Stimulated activated CD4-positive, alpha-beta T cell treated with anti-CD3 and anti-CD28 coated beads, Interleukin-1b, Interleukin-23, amount 100 ng/mL, for 1 hour (primary cell): ENCODE measurements at places on chromosomes 13 and 19.
A peak's percentile ranks its signal among the peaks of the same experiment; 100 is the strongest.

DNA sequence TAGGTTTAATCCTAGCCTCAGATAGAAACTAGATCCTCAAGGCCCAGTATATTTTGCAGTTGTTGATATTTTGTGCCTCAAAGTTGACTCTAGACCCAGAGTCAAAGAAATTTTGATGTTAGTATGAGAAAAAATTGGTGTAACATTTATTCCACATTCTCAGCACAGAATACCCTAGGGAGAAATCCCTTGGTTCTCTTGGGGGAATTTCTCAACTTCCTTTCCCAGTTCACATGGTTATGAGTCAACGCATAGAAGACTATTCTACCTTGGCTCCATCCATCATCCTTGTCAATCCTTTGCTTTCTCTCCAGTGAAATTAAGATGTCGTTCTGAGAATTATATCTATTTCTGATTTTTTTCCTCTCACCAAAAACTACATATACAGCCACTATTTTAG is 145.3 kb downstream of the POSTN start:
- DNase-seq, result no peak

DNA sequence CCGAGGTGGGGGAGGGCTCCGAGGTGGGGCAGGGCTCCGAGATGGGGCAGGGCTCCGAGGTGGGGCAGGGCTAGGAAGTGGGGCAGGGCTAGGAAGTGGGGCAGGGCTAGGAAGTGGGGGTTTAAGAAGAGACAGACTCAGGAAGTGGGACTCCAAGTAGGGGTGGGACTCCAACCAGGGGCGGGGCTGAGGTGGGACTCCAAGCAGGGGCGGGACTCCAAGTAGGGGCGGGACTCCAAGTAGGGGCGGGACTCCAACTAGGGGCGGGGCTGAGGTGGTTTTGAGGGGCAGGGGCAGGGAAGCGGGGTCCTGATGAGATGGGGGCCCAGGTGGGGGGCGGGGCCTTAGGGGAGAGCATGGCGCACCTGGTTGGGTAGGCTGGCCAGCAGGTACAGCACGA is 13.6 kb downstream of the CFD start:
- no peak for DNase-seq

DNA sequence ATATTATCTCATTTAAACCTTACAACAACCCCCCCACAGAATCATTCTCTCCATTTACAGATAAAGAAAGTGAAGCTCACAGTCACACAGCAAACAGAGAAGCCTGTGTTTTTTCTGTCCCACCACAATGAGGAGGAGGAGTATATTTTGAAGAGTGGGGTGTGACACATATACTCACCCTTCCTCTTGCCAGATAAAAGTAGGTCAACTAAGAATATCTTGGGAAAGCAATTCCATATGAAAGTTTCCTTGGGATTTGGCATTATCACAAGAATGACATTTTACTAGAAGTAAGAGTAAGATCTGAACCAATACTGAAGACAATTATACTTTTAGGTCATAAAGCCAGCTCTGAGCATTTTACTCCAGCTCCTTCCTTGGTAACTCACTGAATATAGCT is 287.5 kb upstream of the HTR2A start:
- no peak for DNase-seq

DNA sequence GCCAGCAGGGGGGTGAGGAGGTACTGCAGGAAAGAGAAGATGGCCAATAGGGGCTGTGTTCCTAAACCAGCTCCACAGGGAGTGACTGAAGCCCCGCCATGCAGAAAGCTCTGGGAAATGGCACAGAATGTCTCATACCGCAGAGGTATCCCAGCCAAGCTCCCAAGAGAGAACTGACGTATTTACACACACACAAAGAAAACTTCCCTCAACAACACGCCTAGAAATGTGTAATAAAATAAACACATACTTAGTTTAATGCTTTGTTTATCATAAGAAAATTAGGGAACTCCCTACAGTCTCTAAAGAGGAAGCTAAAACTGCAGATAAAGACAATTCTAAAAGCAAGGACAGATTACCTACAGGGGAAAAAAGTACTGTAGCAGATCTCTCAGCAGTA is 40.0 kb downstream of the ESD start:
- DNase-seq, result no peak

- no peak for DNase-seq
Measured at GRCh38 chr19:48391100-48392005, at the start of gene KDELR1. Gene KDELR1 (minus strand): TSS chr19:48391551. CDS start chr19:48391358, 193 bp downstream.

DNA sequence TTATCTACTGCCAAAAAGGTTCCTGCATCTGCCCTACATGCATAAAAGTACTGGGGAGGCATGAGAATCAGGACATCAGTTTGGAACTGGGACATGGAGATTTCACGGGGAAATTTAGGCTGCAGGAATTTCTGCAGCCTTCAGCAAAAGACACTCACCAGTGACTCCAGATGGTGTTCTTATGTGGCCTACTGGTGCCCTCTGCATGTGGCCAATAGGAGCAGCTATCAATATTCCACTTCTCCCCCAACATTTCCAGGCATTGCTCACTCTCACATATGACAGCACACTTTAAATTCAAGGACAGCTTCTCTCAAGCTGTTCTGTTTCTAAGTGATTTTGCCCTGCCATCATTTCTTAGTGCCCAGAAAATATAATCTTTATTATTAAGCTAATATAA is 570.5 kb upstream of the ARGLU1 start:
- no peak for DNase-seq

DNA sequence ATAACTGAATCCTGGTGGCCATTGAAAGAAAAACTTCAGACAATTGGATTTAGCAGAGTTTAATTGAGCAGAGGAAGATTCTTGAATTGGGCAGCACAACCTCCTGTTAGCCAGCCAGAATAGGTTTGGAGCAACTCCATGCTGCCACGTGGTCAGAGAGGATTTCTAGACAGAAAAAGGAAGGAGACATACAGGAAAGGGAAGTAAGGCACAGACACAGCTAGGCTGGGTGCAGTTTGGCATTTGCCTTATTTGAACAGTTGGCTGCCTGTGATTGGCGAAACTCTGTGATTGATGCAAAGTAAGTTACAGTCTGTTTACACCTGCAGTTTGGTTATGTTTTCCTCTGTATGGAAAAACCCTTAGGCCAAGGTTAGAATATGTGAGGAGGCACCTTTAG is 85.8 kb upstream of the SPATA13 start:
- no peak for DNase-seq

DNA sequence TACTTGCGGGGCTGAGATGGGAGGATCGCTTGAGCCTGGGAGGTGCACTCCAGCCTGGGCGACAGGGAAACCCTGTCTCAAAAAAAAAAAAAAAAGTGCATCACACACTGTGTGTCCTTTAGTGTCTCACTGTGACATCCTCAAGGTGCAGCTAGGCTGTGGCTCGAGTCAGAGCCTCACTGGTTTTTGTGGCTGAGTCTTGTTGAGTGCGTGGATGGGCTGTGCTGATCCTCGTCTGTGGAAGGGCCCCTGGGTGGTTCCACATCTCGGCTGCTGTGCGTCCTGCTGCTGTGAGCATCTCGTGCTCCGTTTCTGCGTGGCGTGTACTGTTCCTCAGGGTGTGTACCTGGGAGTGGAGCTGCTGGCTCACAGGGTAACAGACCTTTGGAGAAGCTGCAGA is 11.2 kb downstream of the STK11 start:
- DNase-seq, result no peak

DNA sequence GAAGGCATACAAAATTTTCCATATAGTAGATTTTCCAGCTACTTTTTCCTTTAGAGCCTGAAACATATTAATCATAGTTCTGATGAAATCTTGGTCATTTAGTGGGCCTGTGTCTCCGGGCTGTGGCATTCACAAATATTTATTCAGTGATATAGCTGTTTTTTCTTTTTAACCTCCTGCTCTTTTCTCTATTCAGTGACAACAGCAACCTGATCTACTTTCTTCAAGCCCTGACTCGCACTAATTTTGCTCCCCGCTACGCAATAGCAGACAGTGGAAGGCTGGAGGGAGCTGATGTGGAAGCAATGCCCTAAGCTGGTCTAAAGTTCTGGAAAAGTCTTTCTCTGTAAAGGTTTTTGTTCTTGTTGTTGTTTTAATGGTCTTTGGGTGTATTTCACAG is 289.7 kb downstream of the SLITRK6 start:
- DNase-seq, result no peak

GRCh38 chr13:92900446-92900845 is 326.2 kb upstream of the GPC6 start:
- DNase-seq, result no peak

DNA sequence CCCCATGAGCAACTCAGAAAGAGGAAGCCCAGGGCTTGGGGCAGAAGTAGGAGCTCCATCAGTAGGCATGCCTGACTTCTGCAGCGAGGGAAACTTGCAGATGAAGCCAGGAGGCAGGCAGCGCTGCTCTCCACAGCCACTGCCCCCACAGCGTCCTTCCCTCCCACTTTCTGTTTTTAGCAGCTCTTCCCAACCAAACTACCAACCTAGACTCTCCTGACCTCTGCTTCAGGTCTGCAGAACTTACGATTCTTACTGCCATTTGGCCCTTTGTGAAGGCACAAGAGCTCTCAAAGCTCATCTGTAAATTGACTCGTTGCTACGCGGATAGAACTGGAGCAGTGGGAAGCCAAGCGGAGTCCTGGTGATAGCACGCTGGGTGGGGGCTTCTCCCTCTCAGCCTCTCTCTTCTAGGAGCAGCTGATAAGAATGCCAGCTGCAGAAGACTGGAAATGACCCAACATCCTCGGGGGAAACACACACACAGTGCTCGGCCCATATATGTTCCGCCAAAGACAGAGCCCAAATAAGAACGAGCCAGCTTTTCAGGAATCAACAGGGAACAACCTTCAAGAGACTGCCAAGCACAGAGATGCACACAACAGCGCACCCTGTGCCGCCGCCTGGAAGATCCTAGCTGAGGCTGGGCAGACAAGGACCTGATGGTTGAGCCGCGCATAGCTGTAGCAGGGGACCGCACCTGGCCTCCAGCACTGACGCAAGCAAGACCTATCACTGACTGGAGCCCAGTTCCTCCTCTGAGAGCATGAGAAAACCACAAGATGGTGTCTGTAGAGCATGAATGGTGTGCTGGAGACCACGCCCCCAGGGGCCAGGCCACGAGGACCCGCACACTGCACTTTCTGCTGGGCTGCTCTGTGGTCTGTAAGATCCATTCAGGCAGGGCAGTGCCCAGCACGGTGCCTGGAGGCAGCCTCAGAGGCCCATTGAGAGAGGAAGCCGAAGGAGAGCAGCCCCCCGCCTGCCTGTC is 15.9 kb upstream of the SLC35E1 start:
- no peak for DNase-seq

DNA sequence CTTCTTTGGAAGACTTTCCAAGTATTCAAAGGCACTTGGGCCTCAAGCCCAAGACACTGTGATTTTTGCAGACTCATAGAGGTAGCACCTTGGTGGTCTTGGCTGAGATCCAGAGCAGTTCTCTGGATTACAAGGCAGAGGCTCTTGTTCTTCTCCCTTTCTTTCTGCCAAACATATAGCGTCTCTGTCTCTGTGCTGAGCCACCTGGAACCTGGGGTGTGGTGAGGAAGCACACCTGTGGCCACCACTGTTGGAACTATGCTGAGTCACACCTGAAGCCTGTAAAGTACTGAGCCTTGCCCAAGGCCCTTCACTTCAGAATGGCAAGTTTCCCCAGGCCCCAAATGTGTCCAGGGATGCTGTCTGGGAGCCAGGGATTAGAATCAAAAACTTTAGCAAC is 127.5 kb downstream of the FREM2 start:
- no peak for DNase-seq

- no peak for DNase-seq
Measured at GRCh38 chr13:71587817-71588216, 279.2 kb downstream of the DACH1 start.

DNA sequence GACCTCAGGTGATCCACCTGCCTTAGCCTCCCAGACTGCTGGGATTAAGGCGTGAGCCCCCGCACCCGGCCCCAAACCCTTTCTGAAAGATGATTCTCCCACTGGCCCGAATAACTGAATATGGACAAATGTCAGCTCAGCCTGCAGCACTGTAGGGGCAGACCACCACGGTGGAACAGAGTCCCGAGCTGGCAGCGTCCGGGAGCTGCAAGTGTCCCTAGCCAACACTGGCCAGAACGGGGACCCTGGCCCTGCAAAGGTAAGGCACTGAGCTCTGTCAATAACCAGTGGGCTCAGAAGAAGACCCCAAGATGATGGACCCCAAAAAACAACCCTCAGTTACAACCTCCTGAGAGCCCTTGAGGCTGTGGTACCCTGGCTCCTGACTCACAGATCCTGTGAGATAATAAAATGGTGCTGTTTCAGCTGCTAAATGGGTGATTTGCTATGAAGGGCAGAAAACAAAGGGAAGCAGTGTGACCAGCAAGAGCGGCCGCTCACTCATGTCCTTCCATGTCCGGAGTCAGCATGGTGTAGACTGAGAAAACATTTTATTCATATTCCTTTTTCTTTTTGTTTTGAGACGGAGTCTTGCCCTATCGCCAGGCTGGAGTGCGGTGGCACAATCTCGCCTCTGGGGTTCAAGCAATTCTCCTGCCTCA is 1.6 kb downstream of the LSM7 start:
- no peak for DNase-seq

DNA sequence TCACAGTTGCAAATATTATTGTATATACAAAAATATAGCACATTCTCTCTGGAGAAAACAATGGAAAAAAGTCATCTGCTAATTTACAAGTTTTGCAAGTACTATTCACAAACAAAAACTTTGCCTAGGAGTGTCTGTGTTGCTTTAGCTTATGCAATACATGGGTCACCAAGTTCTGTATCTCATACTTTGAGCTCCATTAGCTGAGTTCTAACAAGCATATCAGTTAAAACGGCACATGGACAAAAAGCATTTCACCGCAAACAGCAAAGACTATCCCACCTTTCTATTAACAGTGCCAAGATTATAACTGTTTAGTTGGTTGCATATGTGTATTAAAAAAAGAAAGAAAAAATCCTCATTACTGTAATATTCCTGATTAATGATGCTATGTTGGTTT is 4.6 kb downstream of the SPRY2 start:
- DNase-seq, result no peak

DNA sequence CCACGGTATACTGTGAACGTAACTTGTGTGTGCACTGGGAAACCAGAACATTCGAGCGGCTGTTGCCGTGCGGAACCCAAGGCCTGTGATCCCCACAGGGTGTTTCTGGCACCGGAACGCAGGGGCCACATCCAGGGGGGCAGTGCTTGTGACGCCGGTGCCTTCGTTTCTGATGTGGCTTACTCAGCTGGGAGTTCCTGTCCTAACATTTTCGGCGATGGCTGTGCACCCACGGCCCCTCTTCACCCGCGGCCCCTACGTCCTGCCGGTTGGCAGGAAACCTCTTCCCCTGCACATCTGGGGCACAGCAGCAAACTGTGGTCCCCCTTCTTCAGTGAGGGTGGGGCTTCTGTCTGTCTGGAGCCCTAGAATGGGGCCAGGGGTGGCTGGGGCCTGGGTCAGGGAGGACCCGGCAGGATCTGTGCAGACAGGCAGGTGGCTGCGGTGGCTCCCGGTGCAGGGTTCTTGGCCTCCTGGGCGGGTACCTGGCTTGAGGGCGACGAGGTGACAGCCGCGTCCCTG is 26.2 kb downstream of the CSNK1G2 start:
- no peak for DNase-seq

DNA sequence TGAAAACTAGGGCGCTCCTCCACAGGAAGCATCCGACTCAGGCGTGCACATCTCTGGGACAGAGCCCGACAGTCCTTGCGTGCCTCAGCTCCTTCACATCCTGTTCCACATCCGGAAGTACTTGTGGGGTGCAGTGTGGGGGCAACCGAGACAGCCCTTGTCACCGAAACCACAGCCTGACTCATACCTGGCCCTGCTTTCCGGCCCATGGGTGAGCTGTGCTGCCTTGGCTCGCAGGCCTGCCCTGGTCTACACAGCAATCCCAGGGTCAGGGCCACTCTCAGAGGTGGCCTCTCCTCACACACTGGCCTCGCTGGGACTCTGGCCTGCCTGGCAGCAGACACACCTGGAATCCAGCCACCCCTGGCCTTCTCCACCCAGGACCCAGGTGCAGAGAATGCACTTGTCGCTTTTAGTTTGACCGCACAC is 100.4 kb downstream of the STK24 start:
- peak; percentile 75 for DNase-seq

GRCh38 chr13:33392794-33393405 is 107.3 kb upstream of the STARD13 start:
- DNase-seq, result no peak
